Dermis microvascular lymphatic vessel endothelial cell (primary cell): ENCODE measurements at places on chromosomes 5 and 9. TPM values are rescaled to one million over a fixed set of nuclear protein-coding genes. Genes with fewer than 3 reads are reported as not detected.

PRRC1 gene
- 32.3 and 45.3 TPM in 2 replicates for total RNA-seq

MPDZ gene
- total RNA-seq = 65.6 and 94.6 TPM in 2 replicates

ADAMTS13 gene
- total RNA-seq = 0.39 and 1.0 TPM in 2 replicates

SAPCD2 gene
- 5.1 and 10.3 TPM in 2 replicates for total RNA-seq

IRF1 gene
- total RNA-seq = 11.2 and 23.4 TPM in 2 replicates

SLC25A2 gene
- under 0.01 and 0.13 TPM in 2 replicates for total RNA-seq
